ENCODE measurements at places on chromosomes 3 and 15.

- no peak for DNase-seq
Observed at GRCh38 chr3:114939920-114940319, 207.2 kb downstream of the ZBTB20 start.

DNA sequence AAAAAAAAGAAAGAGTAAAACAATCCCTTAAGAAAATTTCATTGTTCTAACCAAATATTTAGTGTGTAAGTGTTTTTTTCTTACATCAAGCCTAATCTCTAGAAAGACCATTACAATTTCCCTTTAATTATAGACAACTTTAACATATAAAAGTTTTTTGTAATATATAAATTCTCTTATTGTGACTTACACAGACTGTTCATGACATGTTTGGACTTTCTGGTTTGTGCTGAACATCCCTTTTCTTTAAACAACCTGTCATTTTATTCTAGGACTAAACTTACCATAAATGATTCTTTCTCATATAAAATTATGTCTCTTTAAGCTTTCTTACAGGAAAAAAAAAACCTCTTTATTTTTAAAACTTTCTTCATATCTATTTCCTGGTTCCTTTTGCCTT, 13.0 kb upstream of the BTLA start:
- no peak for DNase-seq

- no peak for DNase-seq
Observed at GRCh38 chr3:52498137-52499054, 3.3 kb downstream of the STAB1 start.

DNA sequence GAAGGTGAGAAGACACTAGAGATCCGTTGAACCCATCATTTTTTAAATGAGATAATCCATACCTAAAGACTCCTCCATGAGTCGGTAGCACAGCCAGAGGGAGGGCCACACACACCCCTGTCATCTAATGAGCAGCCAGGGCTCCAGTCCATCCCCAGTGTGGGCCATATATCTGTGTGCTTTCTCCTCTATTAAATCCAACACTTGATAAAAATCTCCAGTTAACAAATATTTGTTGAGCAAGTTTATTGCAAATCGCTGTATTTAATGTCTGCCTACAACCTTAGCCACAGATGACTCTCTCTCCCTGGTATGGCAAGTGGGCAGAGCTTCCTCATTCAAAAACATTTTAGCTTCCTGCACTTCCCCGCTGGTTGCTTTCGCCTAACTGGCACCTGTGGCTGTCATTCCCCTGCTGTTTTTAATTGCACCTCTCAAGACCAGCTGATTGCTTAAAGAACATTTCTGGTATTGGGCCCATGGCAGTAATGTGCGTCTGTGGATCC, 82.8 kb downstream of the SMAD3 start:
- no peak for DNase-seq

- DNase-seq = peak; percentile 85
Observed at GRCh38 chr3:138594150-138594934, at the start of gene CEP70. Gene CEP70, minus strand, starts transcription at chr3:138594260. Its CDS starts 21,333 bp downstream, at chr3:138572927.

Data from activated CD4-positive, alpha-beta T cell treated with anti-CD3 and anti-CD28 coated beads, Interleukin-2, amount 50 U/mL, for 48 hours (primary cell).